Muscle of arm (tissue), 14 donors: ENCODE measurements at places on chromosomes 6 and 20.

GRCh38 chr6:105484238-105485161, 81.6 kb upstream of the PREP start:
- DNase-seq, result peak; percentile 40

DNA sequence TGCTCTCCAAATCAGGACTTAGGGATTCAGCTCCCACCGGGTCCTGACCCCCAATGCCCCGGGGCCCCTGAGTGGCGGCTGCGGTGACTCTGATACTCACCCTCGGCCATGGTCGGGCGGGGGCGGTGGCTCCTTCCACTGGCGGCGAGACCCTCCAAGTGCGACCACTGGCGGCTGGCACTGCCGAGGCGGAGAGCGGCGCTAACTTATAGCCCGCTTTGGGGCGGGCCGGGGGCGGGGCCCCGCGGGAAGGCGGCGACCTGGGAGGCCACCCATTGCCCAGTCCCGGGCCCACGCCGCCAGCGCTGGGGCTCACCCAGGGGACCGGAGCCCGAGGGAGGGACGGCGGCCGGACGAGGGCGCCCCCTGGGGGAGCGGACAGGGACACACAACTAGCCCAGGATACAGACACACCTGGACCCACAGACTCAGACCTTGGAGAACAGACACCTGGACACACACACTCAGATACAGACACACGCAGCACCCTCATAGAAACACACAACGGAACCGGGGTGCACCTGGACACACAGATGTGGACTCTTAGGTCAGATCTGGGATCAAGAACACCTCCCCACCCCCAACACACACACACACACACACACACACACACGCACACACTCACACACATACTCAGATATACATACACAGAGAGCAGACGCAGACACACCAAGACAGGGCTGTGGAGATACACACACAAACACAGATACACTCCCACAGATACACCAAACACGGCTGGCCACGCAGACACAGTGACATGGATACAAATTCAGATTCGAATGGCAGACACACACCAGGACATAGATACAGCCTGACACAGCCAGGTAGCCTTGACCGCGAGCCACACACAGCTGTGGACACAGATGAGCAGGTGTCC, at the start of gene TGM2:
TGM2 (minus strand) TSS at position 182 of the 877 bp plus-strand sequence; CDS start at position 110, 72 bp downstream.
- DNase-seq, result no peak

GRCh38 chr6:16168121-16168520, 39.2 kb downstream of the MYLIP start:
- DNase-seq, result no peak

DNA sequence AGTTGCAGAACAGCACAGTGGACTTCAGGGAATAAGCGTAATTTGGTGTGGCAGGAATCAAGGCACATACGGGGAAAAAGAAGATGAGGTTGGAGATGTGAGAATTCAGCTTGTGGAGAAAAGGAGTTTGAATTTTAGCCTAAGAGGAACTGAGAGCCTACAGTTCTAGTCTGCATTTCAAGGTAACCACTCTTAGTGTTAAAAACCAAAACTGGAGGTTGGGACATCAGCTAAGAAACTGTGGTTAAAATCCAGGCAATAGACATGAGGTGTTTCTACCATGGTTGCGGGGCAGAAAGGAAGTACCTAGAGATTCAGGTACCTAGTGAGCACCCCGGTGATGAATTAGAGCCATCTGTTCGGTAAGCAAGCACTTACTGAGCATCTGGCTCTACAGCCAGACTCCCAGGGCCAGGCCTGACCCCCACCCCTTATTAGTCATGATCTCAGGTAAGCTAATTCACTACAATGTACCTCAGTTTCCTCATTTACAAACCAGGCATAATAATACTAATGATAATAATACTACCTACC, 44.4 kb downstream of the FAXC start:
- DNase-seq, result no peak

GRCh38 chr6:160088784-160089533, 32.7 kb upstream of the SLC22A1 start:
- peak; percentile 41 for DNase-seq

DNA sequence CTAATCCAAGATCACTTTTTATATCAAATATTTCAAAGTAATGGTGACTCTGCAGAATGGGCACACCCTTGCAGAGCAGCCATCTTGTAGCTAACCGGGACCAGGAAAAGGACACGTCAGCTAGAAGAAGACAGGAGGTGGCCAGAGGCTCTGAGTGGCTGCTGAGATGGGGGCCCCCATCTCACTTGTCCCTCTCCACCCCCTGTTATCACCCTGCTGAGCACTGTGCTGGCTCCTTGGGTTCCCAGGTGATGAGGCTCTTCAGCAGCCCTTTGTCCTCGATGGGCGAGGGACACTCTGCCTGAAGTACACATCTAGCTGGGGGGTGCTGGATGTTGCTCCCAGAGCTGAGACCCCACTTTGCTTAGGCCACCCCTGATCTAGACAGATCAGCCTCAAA, 126.3 kb downstream of the UST start:
- DNase-seq, result no peak

DNA sequence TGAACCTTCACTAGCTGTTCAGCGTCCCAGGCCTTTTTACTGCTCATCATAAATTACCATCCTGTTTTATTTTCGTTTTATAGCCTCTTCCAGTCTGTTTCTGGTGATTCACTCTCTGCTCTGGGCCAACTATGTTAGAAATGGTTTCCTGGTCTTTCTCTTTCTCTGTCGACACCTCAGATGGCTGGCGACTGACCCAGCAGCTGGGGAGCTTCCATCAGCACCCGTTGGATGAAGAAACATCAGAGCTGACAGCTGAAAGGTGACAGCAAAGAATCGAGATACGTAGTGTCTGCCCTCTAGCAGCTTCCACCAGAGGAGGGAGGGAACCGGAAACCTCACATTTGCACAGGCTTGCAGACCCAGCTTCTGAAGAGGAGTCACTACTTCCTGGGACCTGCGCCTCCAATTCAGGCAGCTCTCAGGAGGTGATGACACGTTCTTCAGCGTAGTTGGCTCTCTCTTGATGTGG, 82.9 kb upstream of the MLN start:
- no peak for DNase-seq

- no peak for DNase-seq
Measured at GRCh38 chr6:103107985-103108384, 1714.5 kb downstream of the GRIK2 start.

GRCh38 chr20:23139524-23139923, 53.4 kb upstream of the CD93 start:
- no peak for DNase-seq

DNA sequence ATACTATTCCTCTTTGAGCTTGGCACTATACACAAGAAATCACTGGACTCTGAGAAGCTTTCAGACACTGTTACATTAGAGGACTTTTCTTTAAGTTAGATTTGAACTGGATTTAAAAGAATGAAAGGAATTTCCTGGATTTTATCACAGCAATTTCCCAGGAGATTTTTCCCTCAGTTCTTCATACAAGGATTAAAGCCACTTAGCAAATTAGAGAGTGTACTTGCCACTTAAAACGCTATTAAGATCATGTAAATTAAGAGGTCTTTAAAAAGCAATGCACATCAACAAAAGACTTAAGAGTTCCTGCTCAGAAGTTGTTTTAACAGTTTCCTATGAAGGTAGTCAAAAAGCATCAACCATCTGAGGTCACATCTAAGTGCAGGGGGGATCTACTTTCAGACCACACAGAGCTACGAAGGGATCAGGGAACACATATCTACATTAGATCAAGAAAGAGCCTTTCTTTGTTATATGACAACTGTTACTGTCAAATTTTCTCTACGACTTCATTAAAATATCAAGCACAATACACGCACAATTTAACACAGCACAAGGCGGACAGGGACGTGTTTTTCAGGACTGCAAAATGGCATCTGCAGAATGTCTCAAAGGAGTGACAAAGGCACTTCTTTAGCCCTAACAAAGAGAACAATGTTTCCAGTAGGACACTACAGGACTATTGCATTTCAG, 65.8 kb downstream of the EPB41L2 start:
- DNase-seq, result peak; percentile 11

DNA sequence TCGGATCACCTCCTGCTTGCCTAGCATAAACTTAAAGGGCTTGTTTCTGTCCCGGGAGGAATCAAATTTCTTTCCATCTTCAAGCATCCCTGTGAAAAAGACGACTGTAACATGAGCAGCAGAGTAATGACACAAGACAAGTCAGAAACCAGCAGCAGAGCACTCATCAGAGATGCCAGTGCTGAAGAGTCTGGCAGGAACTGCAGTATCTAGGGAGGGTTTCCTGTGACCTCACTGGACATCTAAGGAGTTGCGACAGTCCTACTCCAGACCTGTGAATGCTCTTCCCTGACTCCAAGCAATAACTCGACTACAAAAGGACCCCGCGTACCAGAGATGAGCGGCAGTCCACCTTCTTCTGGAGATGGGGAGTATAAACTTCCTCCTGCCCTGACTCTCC, 17.3 kb downstream of the FKBP1A start:
- no peak for DNase-seq

DNA sequence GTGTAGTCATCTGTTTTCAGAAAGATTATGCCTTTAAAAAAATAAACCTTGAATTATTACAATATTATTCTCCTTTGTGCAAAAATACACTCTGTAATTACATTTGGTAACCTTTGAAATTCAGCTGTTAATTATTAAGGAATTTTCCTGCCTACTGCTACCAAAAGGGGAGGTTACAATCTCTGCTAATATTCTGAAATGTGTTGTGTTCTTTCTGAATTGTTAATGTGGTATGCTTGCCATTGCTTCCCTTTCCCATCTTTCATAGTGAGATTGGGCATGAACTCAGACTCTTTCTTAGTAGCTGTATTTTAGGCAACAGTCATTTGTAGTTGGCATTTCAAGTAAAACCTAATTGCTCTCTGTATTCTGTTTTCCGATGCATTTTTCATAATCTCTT, 73.0 kb downstream of the PHF3 start:
- no peak for DNase-seq

- no peak for DNase-seq
Measured at GRCh38 chr6:158620963-158621693, 23.4 kb downstream of the DYNLT1 start.
